ENCODE measurements at places on chromosomes 7 and 10.
A peak's percentile ranks its signal among the peaks of the same experiment; 100 is the strongest.

DNA sequence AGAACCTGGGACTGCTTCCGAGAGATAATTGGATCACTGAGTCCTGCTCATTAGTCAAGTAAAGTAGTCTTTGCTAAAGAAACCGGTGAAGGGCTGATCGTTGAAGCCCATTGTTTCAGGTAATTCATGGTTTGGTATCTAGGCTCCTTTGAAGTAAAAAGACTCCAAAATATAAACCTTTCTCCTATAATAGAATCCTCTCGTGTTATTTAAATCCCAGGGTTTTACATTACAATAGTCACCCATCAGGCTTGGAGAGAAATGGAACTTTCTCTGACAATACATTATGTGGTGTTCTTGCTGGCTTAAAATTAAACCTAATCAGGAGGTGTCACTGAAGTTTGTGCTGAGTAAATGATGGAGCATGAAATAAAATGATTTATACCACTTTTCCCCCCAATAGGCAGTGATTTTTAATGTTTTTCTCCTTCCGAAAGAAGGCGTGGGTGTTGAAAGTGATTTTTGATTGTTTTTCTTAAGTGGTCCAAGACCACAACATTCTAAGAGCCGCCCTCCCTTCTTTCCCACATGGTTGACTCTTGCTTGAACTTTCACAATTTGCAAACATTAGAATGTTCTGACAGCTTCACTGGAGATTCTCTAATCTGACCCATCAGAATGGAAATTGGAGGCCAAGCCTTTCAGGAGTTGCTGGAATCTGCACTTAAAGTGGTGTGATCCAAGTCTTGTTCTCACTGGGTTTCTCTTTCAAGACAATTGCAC lies 44.2 kb downstream of the LRMDA start:
- no peak for DNase-seq

GRCh38 chr10:49559476-49559875 lies 20.6 kb upstream of the ERCC6 start:
- no peak for DNase-seq

DNA sequence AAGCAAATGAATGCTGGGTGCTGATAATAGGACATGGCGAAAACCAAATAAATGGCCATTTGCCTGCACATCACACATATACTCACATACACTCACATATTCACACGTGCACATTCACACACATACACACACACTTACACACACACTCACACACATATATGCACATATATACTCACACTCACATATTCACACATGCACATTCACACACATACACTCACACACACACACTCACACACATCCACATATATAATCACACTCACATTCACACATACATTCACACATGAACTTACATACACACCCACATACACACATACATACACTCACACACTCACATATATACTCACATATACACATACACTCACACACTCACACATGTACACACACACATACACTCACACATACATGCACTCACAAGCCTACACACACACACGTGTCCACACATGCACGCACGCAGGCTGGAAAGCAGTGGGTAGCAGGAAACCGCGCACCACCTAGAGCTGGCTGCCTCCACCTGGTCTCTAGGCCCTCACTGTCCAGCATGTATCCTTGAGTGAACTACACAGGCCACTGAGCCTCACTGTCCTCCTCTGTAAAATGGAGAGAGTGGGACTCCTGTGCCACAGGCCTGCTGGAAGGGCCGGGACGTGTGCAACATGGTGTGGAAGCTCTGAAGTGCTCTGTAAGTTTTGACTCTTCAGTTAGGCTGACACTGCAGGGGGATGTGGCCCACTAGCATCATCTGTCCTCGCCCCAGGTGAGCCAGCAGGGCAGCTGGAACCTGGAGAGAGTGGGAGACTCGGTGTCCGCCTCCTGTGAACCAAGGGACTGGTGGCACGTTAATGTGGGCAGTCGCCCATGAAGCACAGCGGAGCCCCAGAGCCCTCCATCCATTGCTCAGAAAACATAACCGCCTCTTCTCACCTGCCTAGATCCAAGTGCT lies 14.9 kb downstream of the TMEM72 start:
- DNase-seq = no peak

- DNase-seq = no peak
Measured at GRCh38 chr7:11345621-11346020, 371.9 kb downstream of the PHF14 start.

GRCh38 chr10:11337516-11337915 lies 273.9 kb downstream of the USP6NL start:
- DNase-seq = no peak

DNA sequence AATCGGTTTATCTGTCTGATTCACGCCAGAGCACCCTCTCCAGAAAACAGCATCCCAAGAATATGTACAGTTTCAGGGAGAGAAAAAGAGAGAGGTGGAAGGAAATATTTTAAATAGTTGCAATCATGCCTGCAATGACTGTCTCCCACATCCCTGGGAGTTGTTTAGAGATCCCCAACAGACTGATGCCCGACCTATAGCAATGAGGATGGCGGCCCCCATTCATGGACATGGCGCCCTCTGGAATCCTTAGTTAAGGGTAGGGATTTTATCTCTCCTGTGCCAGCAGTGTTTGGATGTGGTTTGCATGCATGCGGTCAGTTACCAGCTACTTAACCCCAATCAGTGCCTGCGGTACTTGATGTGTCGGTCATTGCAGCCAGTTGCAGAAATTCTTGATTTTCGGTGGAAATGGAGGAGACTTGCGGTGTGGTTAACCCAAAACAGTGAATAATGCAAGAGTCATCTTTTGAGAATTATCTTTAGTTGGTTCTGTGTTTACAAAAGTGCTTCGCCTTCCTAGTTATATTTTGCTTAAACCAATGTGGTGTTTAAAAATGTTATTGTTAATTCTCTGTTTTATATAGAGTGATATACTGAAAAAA lies 186.0 kb upstream of the TCF7L2 start:
- peak; percentile 94 for DNase-seq

GRCh38 chr7:105723572-105723971 lies 142.3 kb upstream of the EFCAB10 start:
- DNase-seq = no peak

GRCh38 chr10:77571490-77571889 lies 66.1 kb downstream of the KCNMA1 start:
- no peak for DNase-seq

DNA sequence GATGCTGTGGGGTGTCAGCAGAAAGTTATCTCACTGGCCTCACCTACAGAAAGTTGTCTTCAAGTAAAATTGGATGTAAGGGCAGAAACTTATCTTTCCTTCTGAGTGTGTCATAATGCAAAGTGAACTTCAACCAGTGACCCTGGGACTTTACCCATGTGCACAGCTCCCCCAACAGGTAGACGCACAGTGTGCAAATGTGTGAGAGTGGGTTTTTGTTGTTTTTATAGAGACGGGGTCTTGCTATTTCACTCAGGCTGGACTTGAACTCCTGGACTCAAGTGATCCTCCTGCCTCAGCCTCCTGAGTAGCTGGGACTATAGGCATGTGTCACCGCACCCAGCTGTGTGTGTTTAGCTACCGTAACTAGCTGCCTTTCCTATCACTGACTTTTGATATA lies 6.4 kb upstream of the KAZALD1 start:
- DNase-seq = no peak

DNA sequence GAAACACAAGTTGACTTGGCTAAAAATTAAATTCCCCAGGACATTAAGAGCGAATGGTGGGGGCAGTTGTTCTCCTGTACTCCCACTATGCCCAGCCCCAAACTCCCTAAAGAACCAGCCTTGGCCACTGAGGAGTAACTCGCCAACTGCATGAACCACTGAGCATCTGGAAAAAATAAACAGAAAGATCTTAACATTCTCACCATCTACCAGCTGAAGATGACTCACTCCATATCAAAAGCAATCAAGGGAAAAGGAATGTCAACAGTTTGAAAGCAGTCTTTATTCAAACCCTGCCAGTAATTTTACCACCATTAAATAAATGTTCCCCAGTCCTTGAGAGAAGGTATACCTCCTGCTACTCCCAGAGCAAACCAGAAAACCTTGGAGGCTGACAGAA lies 45.4 kb downstream of the CTTNBP2 start:
- peak; percentile 71 for DNase-seq

- peak; percentile 63 for DNase-seq
Measured at GRCh38 chr10:93199191-93199751, 125.6 kb downstream of the CYP26A1 start.

- no peak for DNase-seq
Measured at GRCh38 chr10:34736976-34737771, 77.9 kb downstream of the PARD3 start.

DNA sequence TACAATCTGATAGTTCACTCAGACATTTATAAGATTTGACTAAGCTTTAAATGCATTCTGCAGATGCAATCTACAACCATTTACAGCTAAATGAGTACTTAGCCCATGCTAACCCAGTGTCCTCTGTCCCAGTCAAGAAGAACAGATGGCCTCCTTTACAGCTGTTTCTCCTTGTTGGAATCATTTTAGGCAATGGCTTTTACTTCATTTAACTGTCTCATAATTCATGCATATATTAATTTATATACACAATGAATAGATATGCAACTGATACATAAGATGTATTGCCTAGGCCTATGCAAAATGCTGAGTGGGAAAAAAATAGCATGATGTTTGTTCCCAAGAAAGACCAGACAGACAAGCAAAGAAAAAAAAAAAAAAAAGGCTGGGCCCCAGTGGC lies 82.2 kb downstream of the TSPAN12 start:
- no peak for DNase-seq

- no peak for DNase-seq
Measured at GRCh38 chr10:3700531-3701076, 84.4 kb downstream of the KLF6 start.
